ENCODE measurements at places on chromosomes 7 and 10. TPM values are rescaled to one million over a fixed set of nuclear protein-coding genes. Genes with fewer than 3 reads are reported as not detected.

- H3K27ac ChIP-seq = no peak overlapping the region
- H3K27me3 ChIP-seq = no peaks in the 10 kb centered on the region
- H3K4me3 ChIP-seq = no peak overlapping the region
- H3K36me3 ChIP-seq = no peaks in the 10 kb centered on the region
- H3K4me1 ChIP-seq = no peaks in the 10 kb centered on the region
These were observed 13.8 kb upstream of the CYP3A5 start for GRCh38 chr7:99693427-99694200.

DNA sequence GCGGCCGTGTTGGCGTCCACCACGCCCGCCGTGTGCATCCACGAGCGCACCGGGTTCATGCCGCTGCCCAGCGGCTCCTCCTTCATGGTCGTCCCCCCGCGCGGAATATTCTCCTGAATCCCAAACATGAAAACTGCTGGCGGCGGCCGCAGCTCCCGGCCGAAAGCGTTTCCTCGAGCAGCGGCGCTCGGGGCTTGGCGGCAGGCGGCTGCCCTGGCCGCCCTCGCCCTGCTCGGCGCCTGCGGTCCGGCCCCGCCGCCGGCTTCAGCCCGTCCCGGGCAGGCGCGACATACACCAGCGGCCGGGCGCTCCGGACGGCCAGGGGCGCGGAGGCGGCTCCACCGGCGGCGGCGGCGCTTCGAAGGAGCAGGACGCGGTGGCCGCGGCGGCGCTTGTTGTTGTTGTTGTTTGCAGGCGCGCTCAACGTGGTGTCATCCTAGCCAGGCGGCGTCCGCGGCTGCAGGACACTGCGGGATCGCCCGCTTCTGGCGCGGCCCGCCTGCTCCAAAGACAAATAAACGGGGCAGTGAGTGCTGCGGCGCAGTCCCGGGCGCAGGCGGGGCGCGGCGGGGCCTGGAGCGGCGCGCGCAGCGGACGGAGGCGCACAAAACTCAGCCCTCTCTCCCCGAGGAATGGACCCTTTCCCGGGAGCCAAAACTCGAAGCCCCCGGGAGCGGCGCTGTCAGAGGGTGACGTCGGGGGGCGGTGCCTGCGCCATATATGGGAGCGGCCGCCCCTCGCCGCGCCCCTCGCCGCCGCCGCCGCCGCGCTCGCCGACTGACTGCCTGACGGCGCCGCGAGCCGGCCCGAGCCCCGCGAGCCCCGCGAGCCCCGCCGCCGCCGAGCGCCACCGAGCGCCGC is at the start of gene EBF3:
TSS of gene EBF3 (minus strand) at position 634 of the 861 bp plus-strand sequence. CDS start at position 128, 506 bp downstream.
- peak within 1 kb of the TSS; percentile 44 for H3K4me3 ChIP-seq
- peaks cover 96% of the 10 kb centered on the region for H3K27me3 ChIP-seq
- H3K27ac ChIP-seq = no peak within 1 kb of the TSS
- peaks cover 46% of the 10 kb centered on the region for H3K4me1 ChIP-seq

DNA sequence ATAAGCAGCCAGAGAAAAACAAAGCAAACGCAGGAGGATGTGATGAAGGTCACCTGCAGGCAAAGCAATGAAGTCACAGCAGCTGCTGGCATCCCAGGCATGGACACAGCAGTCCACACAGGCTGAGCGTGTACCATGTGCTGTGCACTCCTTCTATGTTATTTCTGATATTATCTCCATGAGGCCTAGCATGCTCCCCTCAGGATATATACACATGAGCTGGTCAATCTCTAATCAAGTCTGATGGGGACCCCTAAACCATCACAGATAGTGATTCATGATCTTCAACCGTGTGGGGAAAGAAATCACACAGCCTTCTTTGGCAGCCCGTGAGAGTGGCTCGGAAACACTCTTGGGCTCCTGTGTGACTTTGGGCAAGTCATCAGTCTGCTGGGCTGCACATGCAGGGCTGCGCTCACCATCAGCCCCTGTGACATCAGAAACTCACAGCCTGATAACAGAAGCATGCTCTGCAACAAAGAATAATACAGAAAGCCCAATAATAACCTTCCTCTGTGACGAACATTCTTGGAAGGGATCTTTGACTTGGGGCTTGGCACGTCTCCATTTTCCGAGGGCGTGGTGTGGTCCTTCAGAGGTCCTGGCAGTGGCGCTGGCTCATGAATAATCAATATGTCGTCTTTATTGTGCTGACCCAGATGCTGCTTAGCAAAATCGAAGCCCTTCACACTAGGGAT is 83.0 kb upstream of the ATP6V0A4 start:
- H3K4me1 ChIP-seq = no peaks in the 10 kb centered on the region
- no peak overlapping the region for H3K27ac ChIP-seq
- H3K36me3 ChIP-seq = no peaks in the 10 kb centered on the region
- no peak for DNase-seq
- no peaks in the 10 kb centered on the region for H3K27me3 ChIP-seq

The CCL26 gene
- total RNA-seq = 0.58 TPM

The ATAD1 gene
- 49.7 TPM for total RNA-seq

The SORCS1 gene
- total RNA-seq = 0.15 TPM

The RAPGEF5 gene
- total RNA-seq = 44.2 TPM

All from left lung (tissue), 14 donors.